Glomerular endothelial cell (primary cell): ENCODE measurements at places on chromosomes 13 and 19. TPM values are rescaled to one million over a fixed set of nuclear protein-coding genes. Genes with fewer than 3 reads are reported as not detected.

Gene CEBPA
- 0.10 and 0.47 TPM in 2 replicates for total RNA-seq

Gene UBE2L5
- total RNA-seq, result 0.18 TPM in 1 of 2 replicates, not detected in the other

Gene B3GNT3
- total RNA-seq, result not detected in 2 replicates

Gene MCEMP1
- not detected in 2 replicates for total RNA-seq

Gene RPS15
- total RNA-seq, result 2,523 and 3,135 TPM in 2 replicates

Gene DPF1
- total RNA-seq, result 1.0 and 1.5 TPM in 2 replicates

Gene KLK2
- not detected in 2 replicates for total RNA-seq

Gene ZNF829
- 1.5 and 1.9 TPM in 2 replicates for total RNA-seq

Gene TBXA2R
- total RNA-seq, result 1.9 and 2.7 TPM in 2 replicates

Gene FAM32A
- total RNA-seq, result 108 and 142 TPM in 2 replicates

Gene LCP1
- 1.4 and 2.3 TPM in 2 replicates for total RNA-seq

Gene CD22
- 0.29 and 1.8 TPM in 2 replicates for total RNA-seq

Gene CERS1
- total RNA-seq, result 10.9 and 12.3 TPM in 2 replicates

Gene RGCC
- total RNA-seq, result 358 and 509 TPM in 2 replicates

Gene MUC16
- not detected in 2 replicates for total RNA-seq

Gene BRSK1
- 1.2 and 3.0 TPM in 2 replicates for total RNA-seq

Gene ZIK1
- 3.9 and 6.7 TPM in 2 replicates for total RNA-seq

Gene SELENOV
- not detected in 2 replicates for total RNA-seq

Gene BRCA2
- total RNA-seq, result 1.8 and 3.9 TPM in 2 replicates

Gene KLK10
- not detected in 2 replicates for total RNA-seq

Gene GET3
- 65.0 and 88.7 TPM in 2 replicates for total RNA-seq

Gene RFPL4A
- total RNA-seq, result not detected in 2 replicates

Gene ZNF93
- total RNA-seq, result 9.2 and 17.7 TPM in 2 replicates

Gene LRG1
- 1.8 and 2.3 TPM in 2 replicates for total RNA-seq

Gene C19orf53
- 200 and 202 TPM in 2 replicates for total RNA-seq

Gene KLF12
- 6.2 and 9.0 TPM in 2 replicates for total RNA-seq

Gene SHANK1
- 1.2 and 2.0 TPM in 2 replicates for total RNA-seq

Gene MAP4K1
- 0.39 TPM in 1 of 2 replicates, not detected in the other for total RNA-seq

Gene NKG7
- total RNA-seq, result not detected in 2 replicates

Gene TEX29
- total RNA-seq, result not detected in 2 replicates

Gene PCDH20
- total RNA-seq, result 0.10 TPM in 1 of 2 replicates, not detected in the other

Gene PLEKHF1
- total RNA-seq, result 16.3 and 22.8 TPM in 2 replicates

Gene NLRP5
- total RNA-seq, result not detected in 2 replicates
